ENCODE measurements at places on chromosomes 6 and 20.
A peak's percentile ranks its signal among the peaks of the same experiment; 100 is the strongest.

- no peak for DNase-seq
Measured at GRCh38 chr6:106739387-106739786, 110.0 kb downstream of the QRSL1 start.

DNA sequence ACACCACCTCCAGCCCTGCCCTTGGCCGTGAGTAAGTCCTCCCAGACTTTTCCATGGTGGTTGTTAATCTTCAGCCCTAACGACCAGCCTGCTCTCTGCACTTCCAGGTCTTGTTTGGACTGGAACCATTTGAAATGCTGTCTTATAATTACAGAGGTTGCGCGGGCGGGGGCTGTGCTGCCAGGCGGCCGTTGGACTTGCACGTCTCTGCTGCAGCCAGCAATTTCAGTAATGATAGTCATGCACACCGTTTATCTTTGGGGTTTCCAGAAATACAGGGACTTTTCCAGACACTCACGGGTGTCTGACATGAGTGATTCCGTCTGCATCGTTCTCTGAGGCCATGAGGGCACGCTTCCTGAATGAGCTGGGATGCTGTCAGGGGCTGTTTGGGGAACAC, 118.2 kb downstream of the BMP7 start:
- DNase-seq: no peak

DNA sequence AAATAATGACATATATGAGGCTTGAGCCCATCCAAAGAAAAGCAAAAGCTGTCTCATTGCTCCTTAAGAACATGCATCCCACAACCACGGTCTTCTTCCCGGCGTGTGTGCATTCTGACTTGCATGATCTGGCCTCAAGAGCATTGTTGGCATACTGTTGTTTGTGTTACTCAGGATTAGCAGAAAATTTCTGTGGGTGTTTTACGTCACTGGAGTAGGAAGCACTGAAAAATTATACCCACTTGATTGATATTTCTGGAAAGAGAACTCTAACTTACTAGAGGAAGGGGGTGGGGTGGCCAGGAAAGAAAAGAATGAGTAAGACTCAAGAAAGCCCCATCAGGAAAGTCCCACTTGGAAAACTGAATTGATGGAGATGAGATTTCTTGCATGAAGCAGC, 326.2 kb upstream of the PRDM1 start:
- DNase-seq: no peak

GRCh38 chr20:59242714-59243626, 57.4 kb upstream of the EDN3 start:
- no peak for DNase-seq

DNA sequence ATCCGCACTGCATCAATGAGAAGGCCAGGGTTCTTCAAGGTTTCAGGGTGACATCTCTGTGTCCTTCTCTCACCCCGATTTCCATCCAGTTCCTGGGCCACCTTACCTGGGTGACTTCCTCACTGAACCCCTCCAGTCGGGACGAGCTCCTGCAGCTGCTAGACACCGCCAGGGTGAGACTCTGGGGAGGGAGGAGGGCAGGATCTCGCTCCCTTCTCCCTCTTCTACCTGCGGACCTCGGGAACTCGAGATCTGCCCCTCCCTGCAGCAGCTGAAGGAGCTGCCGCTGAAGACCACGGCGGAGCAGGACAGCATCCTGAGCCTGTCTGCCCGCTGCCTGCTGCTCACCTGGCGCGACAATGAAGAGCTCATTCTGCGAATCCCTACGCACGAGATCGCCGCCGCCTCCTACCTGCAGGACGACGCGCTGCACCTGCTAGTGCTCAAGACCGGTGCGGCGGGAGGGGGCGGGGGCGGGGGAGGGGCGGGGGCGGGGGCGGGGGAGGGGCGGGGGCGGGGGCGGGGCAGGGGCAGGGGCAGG, 7.5 kb downstream of the CCM2L start:
- DNase-seq: peak; percentile 92

DNA sequence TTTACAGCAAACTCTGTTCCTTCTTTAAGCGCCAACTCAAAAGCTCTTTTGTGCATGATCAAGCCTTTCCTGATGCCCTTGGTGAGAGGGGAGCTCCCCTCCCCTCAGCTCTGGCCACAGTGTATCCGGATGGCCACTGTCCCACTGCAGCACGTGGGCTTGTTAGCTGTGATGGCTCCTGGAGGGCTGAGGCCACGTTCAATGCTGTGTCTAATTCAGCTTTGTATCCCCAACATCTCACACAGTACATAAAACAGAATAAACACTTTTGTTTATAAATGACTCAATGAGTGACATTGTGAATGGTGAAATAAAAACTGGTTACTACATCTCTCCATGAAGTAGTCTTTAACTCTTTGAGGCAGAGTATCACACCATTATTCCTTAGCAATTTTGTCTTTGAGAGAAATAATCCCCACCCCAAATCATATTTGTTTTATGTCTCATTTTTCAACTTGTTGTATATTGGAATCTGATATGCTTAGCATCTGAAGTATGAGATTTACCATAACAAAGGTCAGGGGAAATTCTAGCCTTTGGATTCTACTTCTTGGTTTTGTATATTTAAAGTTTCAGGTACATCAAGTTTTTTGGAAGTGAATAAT, 44.5 kb downstream of the EDN1 start:
- DNase-seq: no peak

DNA sequence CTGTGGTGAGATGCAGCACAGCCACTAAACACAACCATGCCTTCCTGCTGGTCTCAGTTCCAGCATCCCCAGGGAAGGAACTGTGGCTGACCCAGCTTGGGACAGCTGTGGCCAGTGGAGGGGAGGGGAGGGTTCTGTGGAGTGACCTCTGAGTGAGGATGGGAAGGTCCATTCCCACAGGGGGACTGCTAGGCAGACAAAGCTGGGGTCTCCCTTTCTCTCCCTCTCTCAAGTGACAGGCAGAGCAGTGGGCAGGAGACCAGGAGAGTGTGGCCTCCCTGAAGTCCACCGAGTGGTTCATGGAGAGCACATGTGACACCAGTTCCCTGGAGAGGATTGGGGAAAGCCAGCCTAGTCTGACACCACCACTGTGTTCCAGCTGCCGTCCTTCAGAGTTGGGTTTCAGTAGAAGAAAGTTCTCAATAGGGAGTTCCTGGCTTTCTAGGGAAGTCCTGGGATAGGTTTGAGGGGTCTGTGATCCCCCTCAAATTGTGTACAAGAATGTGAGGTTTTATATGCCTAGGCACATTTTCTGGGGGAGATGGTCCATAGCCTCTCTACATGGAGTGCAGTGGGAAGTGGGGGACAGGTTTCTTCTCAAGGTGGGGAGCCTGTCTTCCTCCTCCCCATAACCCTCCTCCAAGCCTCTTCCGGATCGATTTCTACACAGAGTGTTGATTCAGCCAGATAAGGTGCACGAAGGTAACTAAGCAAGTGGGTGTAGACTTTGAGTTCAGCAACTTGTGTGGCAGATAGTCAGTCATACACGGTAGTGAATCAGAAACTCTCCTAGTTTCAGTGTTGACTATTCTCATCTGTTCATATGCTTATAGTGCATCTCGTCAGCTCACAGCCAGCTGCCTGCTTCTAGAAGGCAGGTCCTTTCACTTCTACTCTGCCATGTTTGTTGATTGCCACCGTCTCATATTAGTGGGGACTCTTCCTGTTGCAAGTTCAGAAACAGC, 18.9 kb downstream of the MANBAL start:
- no peak for DNase-seq

DNA sequence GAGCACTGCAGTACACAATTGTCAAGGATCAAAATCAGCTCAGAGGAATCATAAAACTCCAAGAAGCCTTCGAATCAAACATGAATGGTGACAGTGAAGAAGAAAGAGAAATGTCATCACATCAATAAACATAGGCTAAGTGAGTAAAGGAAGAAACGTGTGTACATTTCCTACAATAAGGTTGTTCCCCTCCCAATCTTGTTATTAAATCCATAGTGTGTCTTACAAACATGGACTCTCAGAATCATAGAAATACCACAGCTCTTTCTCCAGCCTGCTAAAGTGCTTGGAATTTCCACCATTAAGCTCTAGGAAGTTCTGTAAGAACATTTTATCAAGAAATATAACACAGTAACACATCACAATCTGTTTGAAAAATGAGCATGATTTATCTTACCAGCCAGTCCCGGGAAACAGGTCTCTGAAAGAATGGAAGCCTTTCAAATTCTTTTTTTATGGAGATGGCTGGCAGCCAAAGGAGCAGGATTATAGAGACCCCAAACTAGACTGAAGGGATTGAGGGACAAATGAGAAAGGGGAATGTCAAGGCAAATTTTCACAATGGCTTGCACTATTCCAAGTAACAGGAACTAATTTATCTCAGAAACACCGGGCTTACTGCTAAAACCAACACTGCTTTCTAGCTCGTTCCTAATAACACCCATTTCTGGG, 4.5 kb upstream of the TNFAIP3 start:
- no peak for DNase-seq

GRCh38 chr20:16246291-16246690, 327.0 kb downstream of the KIF16B start:
- no peak for DNase-seq

DNA sequence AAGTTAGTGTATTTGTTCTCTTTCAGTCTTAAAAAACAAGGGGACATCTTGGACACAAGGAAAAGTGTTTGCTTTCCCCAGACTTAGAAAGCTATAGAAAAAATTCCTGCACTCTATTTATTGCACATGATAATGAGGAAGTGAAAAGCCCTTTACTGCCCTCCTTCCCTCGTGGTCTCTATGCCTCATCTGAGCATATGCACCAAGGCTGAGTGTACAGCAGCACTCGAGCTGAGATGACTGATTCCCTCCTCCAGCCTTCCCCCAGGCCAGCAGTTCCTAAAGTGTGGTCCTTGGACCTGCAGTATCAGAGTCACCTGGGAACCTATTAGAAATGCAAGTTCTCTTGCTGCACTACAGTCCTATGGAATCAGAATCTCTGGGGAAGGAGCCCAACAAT, 14.3 kb upstream of the LAMP5 start:
- no peak for DNase-seq

DNA sequence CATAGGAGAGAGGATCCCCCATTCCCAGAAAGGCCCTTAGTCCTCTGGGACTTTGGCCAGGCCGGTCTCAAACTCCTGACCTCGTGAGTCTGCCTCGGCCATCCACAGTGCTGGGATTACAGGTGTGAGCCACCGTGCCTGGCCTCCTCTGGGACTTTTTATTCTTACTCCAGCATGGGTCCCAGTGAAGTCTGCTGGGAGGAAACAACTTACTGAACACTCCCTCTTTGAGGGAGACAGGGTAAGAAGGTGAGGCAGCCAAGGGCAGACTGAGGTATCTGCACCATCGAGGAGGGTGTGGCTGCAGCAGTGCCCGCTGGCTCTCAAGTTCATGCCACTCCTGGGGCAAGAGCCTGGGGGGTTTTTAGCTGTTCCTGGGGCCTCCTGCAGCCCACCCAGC, 2.4 kb downstream of the BAK1 start:
- no peak for DNase-seq

DNA sequence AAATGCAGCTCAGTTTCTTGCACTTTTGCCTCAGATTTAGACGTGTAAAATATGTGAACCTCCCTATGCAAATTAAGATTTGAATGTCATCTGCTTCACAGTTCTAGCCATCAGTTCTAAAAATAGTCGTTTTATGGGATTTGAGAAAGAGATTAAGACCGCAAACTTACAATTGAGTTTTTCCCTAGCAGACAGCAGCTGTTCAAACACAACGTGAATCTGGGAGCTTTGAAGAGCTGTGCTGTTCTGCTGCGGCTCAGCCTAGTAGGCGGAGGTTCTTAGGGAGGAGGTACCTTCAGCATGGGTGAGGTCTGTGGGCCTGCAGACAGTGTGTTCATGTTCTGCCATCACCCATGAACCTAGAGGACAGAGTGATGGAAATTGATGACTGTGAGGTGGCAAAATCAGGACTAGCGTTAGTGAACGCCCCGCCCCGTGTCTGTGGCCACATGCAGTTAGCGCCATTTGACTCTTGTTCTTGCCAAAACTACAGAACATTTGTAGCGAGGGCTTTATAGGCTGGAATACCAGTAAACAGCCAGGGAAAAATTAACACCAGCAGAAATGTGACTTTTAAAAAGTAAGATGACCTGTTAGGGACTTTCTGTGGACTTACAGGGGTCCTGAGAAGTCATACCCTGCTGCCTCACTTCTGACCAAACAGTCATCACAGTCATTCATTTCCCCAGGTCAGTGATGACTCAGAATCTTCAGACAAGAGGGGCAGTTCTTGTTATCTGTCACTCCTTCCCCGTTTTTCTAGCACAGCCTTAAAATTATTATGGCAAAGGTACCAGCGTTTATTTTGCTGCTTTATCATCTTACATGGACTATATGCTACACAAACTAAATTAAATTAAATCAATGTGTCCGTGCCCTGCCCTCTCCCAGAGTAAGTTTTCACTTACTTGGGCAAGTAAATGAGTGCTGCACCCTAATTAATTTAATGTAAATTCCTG, 84.3 kb upstream of the TMEM181 start:
- peak; percentile 99 for DNase-seq

DNA sequence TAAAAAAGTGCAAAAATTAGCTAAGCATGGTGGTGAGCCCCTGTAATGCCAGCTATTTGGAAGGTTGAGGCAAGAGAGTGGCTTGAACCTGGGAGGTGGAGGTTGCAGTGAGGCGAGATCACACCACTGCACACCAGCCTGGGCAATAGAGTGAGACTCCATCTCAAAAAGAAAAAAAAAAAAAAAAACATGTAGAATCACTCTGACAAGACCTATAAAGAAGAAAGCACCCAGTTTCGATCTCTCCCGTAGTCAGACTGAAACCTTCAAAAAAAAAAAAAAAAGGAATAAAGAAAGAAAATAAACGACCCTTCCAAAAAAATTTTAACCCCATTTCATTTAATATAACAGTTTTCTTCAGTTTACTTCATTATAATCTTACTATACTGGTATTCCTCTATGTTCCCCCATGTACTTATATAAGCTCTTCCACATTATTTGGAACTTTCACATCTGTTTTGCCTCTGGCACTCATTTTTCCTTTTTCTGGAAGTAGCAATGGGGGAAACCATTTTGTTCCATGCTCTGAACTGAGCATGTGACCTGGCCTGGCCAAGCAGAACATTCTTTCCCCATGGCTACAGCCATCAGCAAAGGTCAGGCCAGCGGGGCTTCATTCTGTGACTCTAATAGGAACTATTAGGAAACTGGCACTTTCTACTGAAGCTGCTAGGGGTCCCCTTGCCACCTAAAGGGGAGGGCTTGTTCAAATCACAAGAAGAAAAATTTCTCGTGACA, 9.6 kb downstream of the SLC18B1 start:
- no peak for DNase-seq

- DNase-seq: no peak
Measured at GRCh38 chr6:159914565-159914923, 23.8 kb downstream of the MAS1 start.

GRCh38 chr20:57199656-57200405, 66.6 kb downstream of the BMP7 start:
- no peak for DNase-seq

- no peak for DNase-seq
Measured at GRCh38 chr6:143807103-143807772, 35.9 kb upstream of the LTV1 start.

Measured in NCI-H1105 treated with DMSO at 0.1 percent for 48 hours (cell line).